ENCODE measurements at places on chromosomes 7 and 10.

GRCh38 chr10:109994711-109995577, 12.8 kb upstream of the ADD3 start:
- no peak for DNase-seq

- no peak for DNase-seq
Observed at GRCh38 chr10:69088471-69088769, 517 bp downstream of the SRGN start.

DNA sequence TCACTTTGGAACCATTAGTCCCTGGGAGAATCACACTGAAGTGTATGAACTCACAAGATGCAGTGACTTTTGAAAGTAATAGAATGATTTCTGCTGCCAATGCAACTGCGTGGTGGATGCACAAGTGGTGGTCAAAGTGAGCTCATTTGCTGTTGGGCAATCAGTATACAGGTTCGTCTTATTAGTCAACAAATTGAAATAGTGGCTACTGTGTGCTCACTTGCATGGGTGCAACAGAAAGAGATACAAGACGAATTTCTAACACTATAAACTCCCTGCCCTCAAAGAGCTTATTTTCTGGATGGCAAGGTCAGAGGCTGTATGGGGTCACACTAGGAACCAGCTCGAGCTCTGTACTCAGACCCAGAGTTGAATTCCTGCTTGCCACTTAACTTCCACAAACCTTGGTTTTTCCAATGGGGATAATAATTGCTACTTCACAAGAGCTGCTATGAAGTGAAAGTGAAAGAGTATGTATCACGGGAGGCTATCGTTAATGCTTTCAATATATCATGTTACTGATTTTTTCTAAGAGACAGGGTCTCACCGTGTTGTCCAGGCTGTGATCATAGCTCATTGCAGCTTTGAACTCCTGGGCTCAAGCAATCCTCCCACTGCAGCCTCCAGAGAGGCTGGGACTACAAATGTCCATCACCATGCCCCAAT, 8.3 kb upstream of the BCL7B start:
- no peak for DNase-seq

- no peak for DNase-seq
Observed at GRCh38 chr10:71367271-71367670, 29.4 kb upstream of the CDH23 start.

DNA sequence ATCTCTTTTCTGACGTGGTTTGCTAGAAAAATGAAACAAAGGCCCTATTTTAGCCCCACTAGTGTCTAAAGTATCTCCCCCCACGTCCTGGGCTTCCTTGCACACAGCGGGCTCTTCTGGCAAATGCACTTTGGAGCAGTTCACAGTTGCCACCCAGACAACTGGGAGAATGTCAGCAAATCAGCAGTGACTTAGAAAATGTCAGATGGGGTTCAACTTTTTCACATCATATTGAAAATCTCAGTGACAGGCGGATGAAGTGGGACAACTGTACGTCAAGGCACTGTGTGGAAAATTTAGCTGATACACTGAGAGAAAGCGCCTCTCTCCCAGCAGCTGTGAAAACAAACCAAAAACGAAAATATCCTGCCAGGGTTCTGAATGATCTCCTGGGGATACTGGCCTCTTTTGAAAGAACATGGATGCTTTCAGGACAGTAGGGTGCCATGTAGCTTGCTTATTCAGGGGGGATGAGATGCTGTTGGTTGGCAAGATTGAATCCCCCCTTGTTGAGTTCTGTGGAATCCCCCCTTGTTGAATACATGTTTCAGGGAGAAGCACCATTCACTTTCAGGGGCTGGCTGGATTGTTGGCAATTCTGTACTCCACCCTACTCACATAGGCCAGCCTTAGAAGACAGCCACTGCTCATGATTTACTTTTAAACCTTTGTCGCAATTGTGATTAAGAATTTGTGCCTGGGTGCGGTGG, 372.8 kb upstream of the CELF2 start:
- DNase-seq: no peak

Measured in vagina (tissue), 2 donors.